Cardiac muscle cell (in vitro differentiated cells and primary cell): ENCODE measurements at places on chromosomes 16 and 17. TPM values are rescaled to one million over a fixed set of nuclear protein-coding genes. Genes with fewer than 3 reads are reported as not detected.

GRCh38 chr17:63497708-63498483 lies 21.0 kb downstream of the ACE start:
- DNase-seq, result peak; percentile 52

TMIGD1 gene
- total RNA-seq, result not detected in 2 replicates

- DNase-seq, result no peak
These were observed 381.9 kb upstream of the CCL2 start for GRCh38 chr17:33873201-33873617.

DNA sequence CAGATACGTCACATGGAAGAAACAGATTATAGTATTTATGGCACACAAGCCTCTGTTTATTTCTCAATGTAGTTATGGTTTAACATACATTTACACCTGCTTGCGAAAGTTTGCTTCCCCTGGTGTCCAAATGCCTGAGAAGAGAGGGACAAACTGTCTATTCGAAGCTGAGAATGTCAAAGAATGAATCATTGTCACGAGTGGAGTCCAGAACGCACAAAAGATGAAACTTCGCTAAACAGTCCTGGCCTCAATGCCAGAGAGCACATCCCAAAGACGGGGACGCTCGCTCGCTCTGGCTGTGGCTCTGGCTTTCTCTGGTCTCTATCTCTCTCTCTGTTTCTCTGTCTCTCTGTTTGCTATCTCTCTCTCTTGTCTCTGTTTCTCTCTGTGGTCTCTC lies 298.8 kb downstream of the FOXL1 start:
- DNase-seq, result no peak

DNA sequence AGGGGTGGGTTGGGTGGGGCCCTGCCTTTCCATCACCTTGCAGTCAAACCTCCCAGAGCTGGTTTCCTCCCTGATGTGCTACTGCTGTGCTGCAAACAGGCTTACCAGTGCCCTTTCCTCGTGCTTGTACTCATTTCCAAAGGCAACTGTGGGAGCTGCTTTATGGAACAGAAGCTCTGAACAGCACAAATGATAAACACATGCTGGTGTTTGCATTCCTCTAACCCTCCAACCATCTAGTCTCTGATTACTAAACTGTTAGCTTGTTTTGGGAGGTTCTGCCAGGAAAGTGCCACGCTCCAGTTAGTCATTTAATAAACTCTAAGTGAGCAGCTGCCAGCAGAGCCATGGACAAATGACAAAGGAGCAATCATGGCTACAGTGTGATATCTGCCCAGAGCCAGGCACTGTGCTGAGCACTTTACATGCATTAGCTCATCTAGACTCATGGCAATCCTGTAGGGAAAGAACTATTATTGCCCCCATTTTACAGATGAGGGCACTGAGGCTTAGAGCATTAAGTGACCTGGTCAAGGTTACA lies 110.4 kb downstream of the VAT1L start:
- DNase-seq, result no peak

- peak; percentile 89 for DNase-seq
These were observed at the start of gene ADORA2B for GRCh38 chr17:15944759-15945526. ADORA2B (plus strand) TSS chr17:15945130; CDS start chr17:15945249, 119 bp downstream.
